ENCODE measurements at places on chromosomes 5 and 9.
A peak's percentile ranks its signal among the peaks of the same experiment; 100 is the strongest.

DNA sequence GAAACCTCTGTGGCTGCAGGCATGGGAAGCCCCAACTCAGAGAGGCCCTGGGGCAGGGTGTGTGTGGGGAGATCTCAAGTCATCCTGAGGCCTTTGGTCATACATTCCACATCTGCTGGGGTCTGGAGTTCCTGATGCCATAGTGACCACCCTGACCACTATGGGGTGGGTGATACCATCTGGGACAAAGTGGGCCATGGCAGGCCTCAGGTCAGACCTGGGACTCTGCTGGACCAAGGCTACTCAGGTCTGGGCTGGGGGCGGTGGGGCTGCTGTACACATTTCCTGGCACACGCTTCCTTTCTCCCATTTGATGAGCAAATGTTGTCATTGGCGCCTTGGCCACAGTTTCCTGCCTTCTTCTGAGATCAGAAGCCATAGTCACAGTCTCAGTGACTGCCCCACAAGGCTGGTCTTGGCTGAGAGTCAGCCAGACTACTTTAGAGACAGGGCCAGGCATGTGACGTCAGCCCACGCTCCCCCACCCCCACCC lies 15.1 kb upstream of the ACSL6 start:
- no peak for DNase-seq

GRCh38 chr5:136396886-136397285 lies 31.5 kb upstream of the TRPC7 start:
- no peak for DNase-seq

GRCh38 chr9:91421128-91421765 lies 2.4 kb downstream of the NFIL3 start:
- DNase-seq, result peak; percentile 62

- no peak for DNase-seq
Observed at GRCh38 chr5:146410272-146410671, 36.9 kb upstream of the TCERG1 start.

GRCh38 chr9:129888293-129889121 lies 53.2 kb downstream of the USP20 start:
- DNase-seq, result no peak

DNA sequence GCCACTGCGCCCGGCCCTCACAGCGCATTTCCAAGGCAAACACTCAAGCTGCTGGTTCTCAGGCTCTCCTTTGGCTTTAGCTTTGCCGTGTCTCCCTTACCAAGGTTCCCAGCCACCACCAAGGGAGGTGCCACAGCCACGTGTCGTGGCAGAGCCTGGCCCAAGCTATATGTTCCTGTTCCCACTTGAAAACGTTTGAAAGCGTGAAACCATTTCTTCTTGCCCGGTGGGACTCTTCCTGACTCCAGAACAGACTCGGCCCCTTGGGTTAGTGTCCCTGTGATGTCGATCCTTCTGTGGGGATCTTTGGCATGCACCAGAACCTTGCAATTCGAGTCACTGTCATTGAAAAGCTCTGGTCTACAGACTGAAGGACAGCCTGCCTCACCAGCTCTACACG lies 147.9 kb downstream of the HSD17B3 start:
- no peak for DNase-seq

- no peak for DNase-seq
Observed at GRCh38 chr5:14216372-14216771, 73.2 kb downstream of the TRIO start.

DNA sequence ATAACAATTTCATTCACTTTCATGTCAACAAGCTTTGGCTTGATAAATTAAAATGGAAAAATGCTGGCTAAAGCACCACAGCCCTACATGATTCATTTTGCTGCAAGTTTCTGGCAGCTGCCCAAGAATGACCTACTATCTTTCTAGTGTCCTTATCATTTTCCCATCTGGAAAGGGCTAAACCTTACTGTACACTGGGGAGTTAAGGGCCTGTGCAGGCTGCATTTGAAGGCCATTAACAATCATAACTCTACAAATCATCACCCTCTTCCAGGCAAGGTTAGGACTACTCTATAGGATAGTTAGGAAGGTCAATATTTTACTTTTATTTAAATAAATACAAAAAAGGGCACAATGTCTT lies 579.7 kb upstream of the ZNF608 start:
- DNase-seq, result peak; percentile 91

DNA sequence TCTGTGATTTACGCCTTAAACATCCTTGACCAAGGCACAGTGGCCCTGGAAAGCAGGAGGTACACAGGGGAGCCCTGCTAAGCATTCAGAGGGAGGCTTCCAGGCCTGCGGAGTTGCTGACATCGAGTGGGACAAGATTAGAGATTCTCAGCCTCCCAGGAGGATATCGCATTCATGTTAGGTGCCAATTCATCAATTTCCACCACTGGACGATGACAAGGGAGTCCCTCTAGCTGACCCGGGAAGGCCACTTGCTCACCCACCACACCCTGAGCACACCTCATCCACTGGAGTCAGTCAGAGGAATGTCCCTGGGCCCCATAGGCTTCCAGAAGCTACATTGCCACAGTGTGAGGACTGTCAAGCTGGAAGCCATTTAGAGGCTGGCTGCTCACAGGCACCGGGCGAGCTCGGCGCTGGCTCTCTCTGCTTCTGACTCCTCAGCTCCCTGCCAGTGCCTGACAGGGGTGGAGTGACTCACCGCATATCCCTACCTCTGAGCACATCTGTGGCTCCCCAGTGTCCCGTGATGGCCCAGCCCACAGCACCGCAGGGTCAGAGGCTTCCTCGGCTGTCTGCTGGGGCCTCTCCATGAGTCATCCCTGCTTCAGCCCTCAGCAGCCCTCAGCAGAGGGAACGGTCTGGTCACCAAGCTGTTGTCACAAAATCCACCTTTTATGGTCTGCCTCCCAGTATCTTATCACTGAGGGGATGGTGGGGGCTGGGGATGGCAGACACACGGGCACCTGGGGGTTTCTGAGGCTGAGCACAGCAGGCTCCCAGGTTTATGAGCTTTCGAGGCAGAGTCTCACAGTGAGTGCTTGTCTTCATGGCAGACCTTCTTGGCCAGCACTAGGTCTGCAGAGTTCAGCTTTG lies 117.5 kb downstream of the ZNF608 start:
- peak; percentile 62 for DNase-seq

- no peak for DNase-seq
Observed at GRCh38 chr5:56639476-56639875, 175.9 kb upstream of the MAP3K1 start.

DNA sequence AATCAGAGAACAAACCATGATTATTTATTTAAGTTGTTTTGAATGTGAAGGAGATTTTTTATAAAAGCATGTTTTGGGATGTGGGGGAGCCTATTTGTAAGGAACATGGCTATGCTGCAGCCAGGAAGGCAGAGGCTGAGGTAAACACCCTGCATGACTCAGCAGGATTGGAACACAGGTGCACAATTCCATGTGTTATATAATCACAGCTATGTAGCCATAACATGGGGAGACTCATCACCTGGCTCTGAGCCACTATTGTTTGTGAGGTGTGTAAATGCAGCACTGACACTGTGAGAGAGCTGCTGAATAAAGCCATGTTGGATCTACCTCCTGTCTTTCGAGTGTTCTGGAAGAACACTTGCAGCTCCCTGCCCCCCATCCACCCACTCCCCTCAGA lies 1009.8 kb downstream of the DNAH5 start:
- DNase-seq, result no peak

GRCh38 chr9:117411547-117411946 lies 3.3 kb downstream of the ASTN2 start:
- peak; percentile 32 for DNase-seq

DNA sequence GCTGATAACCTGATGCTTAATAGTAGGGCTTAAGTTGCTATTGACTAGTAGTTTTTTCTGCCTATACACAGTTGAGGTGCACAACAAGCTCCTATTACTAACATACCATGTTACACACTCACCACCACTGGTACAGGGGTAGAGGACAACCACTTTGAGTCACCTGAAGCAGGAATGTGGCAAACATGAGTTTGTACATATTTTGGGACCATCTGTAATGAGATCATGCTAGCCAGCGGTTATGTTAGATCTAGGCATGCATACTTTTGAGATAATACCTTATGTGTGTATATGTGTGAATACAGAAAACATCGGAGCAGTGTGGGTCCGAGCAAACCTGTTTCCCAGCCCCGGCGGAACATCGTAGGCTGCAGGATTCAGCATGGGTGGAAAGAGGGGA lies 72.8 kb upstream of the NXNL2 start:
- no peak for DNase-seq

- DNase-seq, result peak; percentile 53
Observed at GRCh38 chr5:59587489-59588337, 305.8 kb downstream of the PDE4D start.

DNA sequence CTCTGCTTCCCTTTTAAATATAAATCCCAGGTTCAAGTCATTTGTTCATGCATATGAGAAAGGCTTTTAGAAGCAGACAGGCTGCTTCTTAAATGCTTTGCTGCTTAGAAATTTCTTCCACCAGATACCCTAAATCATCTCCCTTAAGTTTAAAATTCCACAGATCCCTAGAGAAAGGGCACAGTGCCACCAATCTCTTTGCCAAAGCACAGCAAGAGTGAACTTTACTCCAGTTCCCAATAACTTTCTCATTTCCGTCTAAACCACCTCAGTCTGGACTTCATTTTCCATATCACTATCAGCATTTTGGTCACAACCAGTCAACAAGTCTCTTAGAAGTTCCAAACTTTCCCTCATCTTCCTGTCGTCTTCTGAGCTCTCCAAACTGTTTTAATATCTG lies 679.8 kb upstream of the FTMT start:
- no peak for DNase-seq

DNA sequence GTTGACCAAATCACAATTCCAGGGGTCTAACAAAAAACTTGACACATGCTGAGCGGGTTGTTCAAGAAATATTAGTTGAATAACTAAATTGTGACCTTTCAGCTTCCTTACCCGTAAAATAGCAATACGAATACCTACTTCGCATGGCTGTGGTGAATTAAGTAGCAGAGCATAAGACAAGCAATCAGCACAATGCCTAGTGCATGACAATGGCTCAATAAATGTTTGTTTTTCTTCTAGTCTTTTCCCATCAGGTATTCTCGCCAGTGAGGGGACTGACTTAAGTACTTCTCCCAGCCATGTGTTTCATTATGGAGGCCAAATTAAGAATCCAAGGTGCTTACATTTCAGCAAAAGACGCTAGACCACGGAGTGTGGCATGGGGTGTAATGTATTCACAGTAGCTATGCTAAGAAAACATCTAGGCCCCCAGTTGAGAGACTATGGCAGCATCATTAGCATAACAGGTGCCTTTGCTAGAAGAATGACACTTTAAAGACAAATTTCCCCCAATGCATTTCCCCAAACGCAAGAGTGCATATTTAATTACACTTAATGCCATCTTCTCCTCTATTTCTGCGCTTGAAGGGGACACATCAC lies 145.9 kb downstream of the ASTN2 start:
- no peak for DNase-seq

DNA sequence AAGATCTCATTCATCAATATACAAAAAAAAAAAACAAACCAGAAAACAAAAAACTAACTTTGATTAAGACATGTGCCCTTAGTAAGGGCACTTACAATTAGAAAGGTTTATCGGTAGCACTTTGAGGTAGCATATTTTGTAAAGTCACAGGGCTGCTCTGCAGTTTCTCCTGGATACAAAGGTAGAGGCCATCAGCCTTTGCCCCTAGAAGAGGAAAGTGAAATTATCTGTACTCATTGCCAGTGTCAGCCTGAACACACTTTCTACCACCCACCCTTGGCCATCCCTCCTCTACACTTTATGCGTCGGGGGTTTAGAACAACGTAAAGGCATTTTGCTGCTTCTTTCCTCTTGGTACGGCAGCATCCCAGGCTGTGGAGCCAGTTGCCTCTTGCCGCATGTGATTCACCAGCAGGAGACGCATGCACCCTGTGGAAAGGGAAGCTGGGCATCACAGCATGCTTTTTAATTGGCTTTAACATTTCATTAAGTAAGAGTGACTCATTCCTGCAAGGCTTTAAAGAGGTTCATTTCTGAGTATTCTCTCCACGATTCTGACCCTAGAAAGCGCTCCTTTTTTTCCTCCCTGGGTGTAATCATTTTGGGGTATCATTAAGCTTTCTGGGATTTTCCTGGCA lies 84.6 kb downstream of the CEMIP2 start:
- DNase-seq, result peak; percentile 73

DNA sequence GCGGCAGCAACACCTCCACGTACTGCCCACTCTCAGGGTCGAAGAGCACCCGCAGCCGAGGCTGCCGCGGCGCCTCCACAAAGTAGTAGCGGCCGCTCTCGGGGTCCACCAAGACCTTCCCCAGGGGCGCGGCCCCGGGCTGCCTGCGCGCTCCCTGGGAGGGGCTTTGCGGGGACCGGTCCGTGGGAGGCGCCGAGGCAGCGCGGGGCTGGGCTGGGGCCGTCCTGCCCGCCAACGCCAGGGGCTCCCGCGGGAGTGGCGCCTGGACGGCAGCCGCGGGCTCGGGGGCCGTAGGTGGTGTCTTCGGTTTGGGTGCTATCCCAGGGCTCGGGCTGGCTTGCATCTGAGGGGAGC lies 2.6 kb upstream of the MZB1 start:
- no peak for DNase-seq

DNA sequence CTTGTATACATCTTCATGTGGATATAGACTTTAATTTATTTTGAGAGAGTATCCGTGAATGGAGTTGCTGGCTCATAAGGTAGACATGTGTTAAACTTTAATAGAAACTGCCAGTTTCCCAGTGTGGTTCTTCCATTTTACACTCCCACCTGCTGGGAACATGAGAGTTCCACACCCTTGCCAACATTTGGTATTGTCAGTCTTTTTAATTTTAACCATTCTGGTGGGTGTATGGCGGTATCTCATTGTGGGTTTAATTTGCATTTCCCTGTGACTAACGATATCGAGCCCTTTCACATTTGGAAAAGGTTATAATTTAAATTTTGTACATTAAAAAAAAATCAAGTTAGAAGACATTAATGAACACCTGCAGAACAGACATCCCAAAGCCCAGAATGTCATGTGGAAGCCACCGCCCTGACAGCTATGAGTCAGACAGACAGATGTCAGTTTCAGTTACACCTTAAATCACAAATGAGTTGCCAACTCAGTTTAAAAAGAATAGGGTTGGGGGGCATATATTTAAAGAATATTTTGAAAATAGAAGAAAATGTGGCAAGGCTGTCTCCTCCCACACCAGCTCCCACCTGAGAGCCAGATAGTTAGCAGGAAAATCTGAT lies 36.9 kb downstream of the ANKRD33B start:
- DNase-seq, result peak; percentile 26

GRCh38 chr5:176985516-176985915 lies 21.1 kb downstream of the UIMC1 start:
- no peak for DNase-seq

- no peak for DNase-seq
Observed at GRCh38 chr9:68711281-68711680, 6.2 kb downstream of the PIP5K1B start.

GRCh38 chr5:178149199-178149932 lies 4.3 kb downstream of the NHP2 start:
- DNase-seq, result no peak

- DNase-seq, result no peak
Observed at GRCh38 chr5:101783241-101784013, 512.7 kb downstream of the SLCO4C1 start.

Measured in dermis blood vessel endothelial cell (primary cell).